ENCODE measurements at places on chromosomes 5 and 9. TPM values are rescaled to one million over a fixed set of nuclear protein-coding genes. Genes with fewer than 3 reads are reported as not detected.

GRCh38 chr9:88191456-88191855 is 53.2 kb upstream of the SPATA31C2 start:
- DNase-seq: no peak

DNA sequence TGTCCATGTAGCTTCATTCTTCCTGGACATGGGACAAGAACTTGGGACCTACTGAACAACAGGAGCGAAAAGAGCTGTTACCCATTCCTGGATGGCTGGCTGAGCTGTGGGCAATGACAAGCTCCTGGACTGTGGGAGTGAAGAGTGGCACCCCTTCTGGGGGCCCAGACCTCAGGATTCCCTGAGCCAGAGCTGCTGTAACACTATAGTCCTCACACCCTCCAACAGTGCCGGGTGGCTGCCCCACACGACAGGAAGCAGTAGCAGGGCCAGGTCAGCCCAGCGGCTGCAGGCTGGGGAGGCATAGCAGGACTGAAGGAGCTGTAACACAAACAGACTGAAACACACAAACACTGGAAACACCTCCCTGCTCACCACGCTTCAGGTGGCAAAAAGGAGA is 169.7 kb upstream of the IRX2 start:
- no peak for DNase-seq

DNA sequence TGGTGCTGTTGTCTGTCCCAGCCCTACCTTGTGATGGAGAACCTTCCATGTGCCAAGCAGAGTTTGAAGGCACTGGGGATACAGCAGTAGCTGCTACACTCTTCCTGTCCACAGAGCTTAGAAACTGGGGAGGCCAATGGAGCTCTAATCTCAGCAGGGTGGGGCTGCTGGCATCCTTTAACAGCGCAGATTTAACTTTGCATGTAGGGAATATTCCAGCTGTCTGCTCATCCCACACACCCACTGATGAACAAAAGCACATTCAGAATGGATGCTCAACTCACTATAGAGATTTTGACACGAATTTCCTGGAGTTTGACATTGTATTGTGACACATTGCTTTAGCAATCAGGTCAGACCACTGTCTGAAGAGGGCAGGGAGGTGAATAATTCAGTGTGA is 49.0 kb downstream of the TMEM215 start:
- no peak for DNase-seq

Gene INSL4
- not detected for polyA plus RNA-seq

Data from left renal cortex interstitium (tissue), 4 donors.